Stimulated activated CD4-positive, alpha-beta T cell treated with anti-CD3 and anti-CD28 coated beads, Interleukin-15, amount 100 ng/mL, for 24 hours (primary cell): ENCODE measurements at places on chromosomes 2 and 18.

GRCh38 chr2:9378433-9379390, 44.6 kb downstream of the ITGB1BP1 start:
- DNase-seq, result no peak

GRCh38 chr18:49456794-49457193, 3.7 kb downstream of the DYM start:
- no peak for DNase-seq

DNA sequence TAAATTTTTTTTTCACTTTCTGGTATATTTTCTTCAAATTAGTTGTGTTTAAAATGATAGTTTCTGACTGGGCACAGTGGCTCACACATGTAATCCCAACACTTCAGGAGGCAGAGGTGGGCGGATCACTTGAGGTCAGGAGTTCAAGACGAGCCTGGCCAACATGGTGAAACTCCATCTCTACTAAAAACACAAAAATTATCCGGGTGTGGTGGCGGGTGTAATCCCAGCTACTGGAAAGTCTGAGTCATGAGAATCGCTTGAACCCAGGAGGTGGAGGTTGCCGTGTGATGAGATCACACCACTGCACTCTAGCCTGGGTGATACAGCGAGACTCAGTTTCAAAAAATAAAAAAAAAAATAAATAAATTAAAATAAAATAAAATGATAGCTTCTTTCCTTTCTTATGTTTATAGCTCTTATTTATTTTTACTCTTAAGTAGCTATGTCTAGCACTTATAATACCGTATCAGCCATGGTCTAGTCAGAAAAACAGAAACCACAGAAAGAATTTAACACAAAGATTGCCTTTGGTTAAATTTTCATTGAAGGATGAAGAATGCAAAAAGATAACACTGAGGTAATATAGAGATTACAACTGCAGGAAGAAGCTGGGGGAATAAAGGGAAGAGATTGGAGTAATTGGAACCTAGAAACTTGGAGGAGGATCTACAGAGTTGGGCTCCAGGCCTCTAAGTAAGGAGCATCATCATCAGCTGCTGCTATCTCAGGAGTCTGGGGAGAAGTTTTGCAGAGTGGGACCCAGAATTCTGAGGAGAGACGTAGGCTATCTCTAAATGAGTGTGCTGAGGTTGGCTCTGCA, 54.7 kb upstream of the MBOAT2 start:
- DNase-seq, result no peak

GRCh38 chr2:98026927-98027522, 31.3 kb upstream of the TMEM131 start:
- no peak for DNase-seq

GRCh38 chr18:45359275-45360009, 255.8 kb upstream of the SLC14A2 start:
- no peak for DNase-seq

DNA sequence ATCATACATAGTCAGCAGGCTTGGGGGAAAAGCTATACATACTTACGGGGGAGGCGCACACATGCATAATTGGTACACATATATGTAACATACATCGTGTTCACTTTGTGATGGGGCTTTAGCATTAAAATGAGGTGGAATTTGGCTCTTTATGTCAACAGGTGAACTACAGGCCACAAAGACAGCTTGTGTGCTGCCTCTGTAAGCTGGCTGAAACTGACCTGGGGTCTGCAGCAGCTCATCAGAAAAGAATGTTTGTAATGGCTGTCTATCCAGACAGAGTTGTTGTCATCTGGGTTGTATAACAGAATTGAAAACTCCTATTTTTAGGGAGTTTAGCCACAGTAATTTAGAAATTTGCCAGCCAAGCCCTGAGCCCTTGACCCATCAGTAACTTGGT, 4.7 kb upstream of the KCNG3 start:
- no peak for DNase-seq

DNA sequence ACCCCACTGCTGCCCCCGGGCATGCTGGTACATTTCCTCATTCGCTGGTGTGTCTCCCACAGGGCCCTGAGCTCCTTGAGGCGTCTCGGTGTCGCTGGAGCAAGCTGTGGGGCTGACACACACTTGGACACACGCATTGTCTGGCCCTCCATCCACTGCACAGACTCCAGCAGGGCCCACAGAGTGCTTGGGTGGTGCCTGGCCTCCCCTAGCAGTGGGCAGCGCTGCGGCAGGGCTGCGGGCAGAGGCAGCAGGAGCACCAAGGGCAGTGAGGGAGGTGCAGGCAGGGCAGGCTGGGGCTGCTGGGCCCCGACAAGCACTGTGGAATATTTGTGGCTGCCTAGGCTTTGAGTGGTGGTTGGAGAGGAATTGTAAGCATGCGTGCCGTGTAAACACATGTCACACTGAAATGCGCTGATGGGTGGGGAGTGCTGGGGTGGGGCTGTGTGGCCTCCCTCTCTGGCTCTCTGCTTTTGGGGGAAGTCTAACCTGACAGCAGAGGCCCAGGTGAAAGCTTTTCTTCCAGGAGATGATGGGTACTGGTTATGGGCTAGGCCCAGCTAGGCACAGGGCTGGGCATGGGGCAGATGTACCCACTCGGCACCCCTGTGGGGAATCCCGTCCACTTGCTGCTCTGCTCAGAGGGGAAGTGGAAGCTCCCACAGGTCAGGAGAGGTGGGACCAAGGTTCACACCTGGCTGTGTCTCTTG, 55.5 kb upstream of the HS6ST1 start:
- no peak for DNase-seq

GRCh38 chr2:30514134-30514847, 67.2 kb downstream of the LCLAT1 start:
- no peak for DNase-seq

- no peak for DNase-seq
Observed at GRCh38 chr2:237708491-237708890, 81.1 kb downstream of the LRRFIP1 start.

DNA sequence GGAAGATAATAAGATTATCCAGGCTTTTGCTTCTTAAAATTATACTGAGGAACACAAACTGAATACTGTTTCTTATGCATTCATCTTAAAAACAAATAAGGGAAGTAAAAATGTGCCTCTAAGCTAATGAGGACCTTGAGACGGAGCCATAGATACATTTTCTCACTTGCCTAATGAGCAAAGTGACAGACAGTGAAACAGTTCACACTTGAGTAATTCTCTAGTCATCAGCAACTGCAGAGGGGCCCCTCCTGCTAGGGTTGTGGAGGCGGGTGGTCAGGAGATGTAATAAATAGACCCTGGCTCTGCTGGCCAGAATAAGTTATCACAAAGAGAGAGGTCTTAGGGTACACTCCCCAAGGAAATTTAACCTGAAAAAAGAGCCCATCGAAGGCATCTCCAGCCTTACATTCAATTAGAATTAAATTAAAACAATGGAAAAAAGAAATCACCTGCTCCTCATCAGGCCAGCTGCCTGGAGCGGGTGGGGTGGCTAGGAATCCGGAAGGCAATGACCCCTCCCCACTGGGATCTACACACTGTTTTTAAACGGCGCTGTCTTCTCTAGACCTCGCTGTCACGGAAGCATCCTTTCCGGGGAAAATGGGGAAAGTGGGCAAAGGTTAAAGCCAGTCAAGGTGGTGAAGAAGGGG, 32.6 kb upstream of the INSIG2 start:
- DNase-seq, result no peak

GRCh38 chr2:43071599-43072550, 154.5 kb downstream of the ZFP36L2 start:
- DNase-seq, result no peak

- no peak for DNase-seq
Observed at GRCh38 chr18:5943514-5943913, 48.2 kb upstream of the TMEM200C start.

DNA sequence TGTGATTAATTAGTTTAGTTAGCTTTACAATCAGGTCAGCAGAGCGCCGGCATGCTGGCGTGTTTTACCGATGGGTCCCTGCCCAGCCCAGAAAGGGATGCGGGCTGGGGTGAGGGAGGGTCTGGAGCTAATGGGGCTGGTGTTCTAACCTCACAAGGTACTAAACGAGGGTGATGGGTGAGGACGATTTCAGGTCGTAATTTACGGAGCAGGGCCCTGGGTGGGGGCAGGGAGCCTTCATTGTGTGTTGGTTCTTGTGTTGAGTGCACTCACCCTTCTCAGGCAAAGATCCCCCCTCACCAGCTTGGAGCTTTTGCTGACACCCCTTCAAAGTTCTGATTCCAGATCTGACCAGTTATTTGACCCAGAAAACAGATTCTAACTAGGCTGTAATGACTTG, 39.5 kb downstream of the PTGR3 start:
- DNase-seq, result no peak

DNA sequence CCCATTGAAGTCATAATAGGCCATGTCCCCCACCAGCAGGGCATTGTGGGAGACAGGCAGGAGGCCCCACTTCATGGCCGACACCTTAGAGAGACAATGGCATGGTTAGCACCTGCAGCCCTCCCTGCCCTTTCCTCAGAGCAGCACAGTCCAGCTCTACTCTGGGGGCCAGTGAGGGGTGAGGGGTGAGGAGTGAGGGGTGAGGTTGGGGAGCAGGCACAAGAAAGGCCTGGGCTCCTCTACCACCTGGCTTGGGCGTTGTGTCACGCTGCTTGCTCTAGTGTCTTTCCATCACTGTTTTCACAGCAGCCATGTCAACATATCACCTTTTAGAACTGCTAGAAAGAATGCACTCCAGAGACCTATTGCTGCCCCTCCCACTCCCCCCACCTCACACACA, 77.2 kb downstream of the ADD2 start:
- no peak for DNase-seq

- no peak for DNase-seq
Observed at GRCh38 chr18:27242392-27243047, 57.4 kb upstream of the CHST9 start.

DNA sequence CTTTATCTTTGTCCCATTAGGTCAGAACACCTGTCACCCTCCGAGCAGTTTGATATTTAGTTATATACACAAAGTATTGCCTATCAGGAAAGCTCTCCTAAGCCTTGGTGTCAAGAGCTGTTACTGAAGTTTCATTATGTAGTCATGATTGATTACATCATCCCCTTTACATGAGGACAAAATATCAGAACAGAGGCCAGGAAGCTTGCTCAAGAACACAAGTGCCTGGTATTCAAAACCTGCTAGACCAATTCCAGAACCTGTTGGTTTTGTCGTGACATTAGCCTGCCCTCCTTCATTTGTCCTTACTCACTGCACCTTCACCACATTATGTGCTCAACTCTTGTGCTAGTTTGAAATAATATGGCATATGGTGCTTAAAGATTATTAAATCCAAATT, 377.1 kb downstream of the CDH19 start:
- no peak for DNase-seq

DNA sequence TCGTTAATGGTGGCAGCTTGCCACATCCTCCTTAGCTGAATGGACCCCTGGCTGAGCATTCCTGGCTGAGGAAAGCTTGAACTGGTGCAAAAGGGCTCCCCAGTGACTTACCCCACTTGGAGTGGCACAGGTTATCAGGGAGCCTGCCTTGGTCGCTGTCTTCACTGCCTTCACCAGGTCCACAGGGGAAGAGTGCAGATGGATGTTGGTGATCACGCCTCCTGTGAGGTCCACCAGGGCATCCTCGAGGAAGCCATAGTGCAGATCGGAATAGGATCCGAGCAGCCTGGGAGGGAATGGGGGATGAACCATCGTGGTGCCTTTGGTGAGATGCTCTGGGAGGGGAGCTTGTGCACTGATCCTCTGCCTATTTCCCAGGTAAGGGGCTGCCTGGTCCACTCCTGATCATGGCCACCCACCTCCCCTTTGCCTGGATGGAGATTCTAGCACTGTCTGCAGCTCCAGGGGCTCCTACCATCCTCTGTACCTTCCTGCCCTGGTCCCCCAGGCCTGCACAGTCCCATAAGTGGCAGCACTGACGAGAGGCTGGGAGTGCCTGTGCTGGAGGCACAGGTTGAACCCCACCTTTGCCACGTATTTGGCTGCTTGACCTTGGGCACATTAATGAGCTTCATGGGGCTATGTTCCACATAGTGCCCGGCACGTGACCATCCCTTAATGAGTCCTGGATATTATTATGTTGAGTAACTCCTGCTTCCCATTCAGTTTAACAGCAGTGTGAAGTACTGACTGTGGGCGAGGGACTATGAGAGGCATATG, 43.0 kb downstream of the CAPN13 start:
- no peak for DNase-seq

DNA sequence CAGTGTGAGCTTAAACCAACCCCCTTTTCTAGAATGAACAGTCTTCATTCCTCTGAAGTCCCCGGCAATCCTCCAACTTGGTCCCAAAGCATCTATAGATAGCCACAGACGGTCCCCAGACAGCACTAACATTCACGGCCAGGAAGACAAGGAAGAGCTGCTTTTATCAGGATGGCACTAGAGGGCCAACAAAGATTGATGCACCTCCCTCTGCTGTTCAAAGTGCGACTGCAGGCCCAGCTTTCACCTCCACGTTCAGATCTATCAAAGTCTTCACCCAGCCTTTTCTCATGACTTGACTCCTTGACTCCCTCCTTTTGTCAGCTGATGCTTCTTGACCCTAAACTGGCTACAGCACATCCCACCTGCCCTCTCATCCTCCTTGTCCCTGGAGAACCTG, 54.3 kb downstream of the RNF152 start:
- DNase-seq, result no peak

GRCh38 chr2:237074211-237074993, 11.3 kb upstream of the COPS8 start:
- DNase-seq, result no peak

DNA sequence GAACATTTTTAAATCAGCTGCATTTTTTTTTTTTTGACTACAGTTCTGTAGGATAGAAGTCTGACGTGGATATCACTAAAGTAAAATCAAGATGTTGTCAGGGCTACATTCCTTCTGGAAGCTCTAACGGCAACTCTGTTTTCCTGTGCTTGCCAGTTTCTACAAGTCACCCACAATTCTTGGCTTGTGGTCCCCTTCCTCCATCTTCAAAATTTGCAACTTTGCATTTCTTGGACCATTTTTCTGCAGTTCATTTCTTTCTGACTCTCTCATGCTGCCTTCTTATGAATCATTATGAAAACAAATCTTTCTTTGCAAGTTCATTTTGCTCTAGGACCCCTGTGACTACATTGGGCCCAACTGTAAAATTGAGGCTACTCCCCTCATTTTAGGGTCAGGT, 367.9 kb downstream of the DSC3 start:
- no peak for DNase-seq

GRCh38 chr2:188787658-188788240, 186.4 kb upstream of the COL3A1 start:
- DNase-seq, result no peak

DNA sequence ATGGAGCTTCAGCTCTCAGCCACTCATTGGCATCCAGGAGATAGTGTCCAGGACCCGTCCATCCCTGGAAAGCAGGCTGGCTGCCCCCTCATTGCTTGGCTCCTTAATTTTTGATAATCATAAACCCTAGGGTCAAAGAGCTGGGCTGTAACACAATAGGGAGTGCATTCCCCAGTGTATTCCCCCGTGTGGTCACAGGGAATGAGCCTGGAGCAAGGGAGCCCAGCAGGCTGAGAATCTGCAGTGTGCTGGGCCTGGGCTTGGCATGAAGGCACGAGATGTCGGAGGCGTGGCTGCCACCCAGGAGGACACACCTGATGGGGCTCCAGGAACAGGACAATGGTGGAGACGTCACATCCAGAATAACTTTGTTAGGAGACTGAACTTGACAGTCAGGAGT, 18.7 kb downstream of the TPRKB start:
- DNase-seq, result no peak
